ENCODE measurements at places on chromosomes 1 and 21.

DNA sequence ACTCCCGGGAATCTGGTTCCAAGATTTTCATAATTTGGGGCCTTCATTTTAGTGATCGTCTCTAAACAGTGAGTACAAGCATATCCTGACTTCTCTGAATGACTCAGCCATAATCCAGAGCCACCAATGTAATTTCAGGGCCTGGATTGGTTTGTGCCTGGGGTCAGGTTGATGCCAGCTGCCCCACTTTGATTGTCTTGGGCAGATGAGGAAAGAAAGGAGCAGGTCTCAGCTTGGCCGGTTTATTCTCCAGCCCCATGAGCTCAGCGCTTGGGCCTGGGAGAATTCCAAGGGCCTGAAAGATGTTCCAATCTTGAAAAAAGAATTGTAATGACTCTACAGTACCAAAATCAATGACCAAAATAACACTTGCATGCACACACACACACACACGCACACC is 71.2 kb upstream of the ECE1 start:
- no peaks in the 10 kb centered on the region for H3K4me1 ChIP-seq
- no peaks in the 10 kb centered on the region for H3K36me3 ChIP-seq
- DNase-seq: no peak
- no peak overlapping the region for H3K27ac ChIP-seq
- H3K4me3 ChIP-seq: no peak overlapping the region
- no peaks in the 10 kb centered on the region for H3K27me3 ChIP-seq

DNA sequence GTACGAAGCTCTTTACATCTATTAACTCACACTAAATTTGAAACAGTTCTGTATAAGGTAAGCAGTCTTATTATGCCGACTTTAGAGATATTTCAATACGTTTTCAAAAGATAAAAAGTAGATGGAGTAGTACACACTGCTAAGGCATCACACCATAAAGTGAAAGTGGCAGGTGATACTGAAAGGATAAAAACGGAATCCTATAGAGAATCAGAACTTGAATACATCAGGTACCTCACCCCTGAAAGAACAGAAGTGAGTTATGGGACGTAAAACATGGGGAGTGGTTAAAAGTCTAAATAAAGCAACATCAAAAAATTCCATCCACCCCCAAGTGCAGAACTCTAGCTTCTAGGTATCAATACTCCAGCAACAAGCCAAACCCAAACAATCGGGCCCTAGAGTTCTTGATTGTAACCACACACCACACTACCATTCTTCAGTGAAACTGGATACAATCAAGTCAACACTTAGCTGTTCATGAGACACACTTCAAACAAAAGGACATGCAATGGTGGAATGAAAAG is 142.6 kb downstream of the SMYD3 start:
- H3K4me1 ChIP-seq: peaks cover 6% of the 10 kb centered on the region
- H3K4me3 ChIP-seq: no peak overlapping the region
- no peak for DNase-seq
- no peak overlapping the region for H3K27ac ChIP-seq
- no peaks in the 10 kb centered on the region for H3K27me3 ChIP-seq
- H3K36me3 ChIP-seq: peaks cover 18% of the 10 kb centered on the region

DNA sequence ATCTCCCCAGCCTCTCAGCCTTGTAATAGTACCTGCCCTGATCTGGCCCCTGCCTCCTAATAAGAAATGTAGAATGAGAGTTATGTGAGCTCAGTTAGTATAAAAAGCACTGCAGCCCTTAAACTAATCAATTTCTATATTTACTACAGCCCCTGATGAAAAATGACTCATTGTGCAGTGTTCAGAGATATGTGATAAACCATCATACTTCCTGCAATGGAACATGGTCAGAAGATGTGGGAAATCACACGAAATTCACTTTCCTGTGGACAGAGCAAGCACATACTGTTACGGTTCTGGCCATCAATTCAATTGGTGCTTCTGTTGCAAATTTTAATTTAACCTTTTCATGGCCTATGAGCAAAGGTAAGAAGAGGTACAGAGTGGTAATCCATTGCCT is 176.8 kb upstream of the PDE4B start:
- peaks cover 4% of the 10 kb centered on the region for H3K4me1 ChIP-seq
- no peaks in the 10 kb centered on the region for H3K27me3 ChIP-seq
- no peaks in the 10 kb centered on the region for H3K36me3 ChIP-seq
- no peak overlapping the region for H3K27ac ChIP-seq

DNA sequence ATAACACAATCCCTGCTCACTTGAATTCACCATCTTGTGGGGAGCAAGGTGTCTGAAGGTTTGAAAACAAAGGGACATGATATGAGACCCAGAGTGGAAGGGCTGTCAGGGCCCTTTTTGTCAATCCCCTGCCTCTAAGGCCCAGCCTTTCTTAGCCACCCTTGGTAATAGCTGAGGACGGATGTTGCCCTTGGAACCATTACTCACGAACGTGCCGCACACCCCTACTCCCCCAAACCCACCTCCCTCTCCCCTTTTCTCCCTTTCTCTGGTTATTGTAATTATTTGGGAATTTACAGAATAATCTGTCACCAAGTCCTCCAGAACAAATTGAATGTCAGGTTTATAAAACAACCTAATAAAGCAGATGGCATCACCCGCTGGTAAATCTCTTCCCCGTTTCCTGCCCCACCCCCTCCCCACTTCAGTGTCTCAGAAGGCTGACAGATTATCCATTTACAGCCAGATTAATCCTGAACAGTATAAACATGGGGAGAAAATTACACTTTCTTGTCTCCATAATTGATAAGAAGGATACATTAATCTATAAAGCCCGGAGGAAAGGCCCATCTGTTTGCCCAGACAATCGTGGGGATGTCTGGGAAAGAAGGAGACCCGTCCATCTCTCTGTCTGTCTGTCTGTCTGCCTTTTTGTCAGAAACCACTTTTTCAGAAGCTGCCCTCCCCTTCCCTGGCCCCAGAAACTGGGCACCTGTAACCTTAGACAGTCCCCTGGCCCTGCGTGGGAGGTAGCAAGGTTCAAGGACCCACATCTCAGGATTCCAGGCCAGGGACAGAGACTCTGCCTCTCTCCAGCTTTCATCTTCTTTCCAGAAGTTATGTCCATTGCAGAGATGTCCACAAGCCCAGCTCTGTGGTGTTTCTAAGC is 60.6 kb upstream of the CD34 start:
- no peaks in the 10 kb centered on the region for H3K36me3 ChIP-seq
- no peak overlapping the region for H3K27ac ChIP-seq
- no peaks in the 10 kb centered on the region for H3K4me1 ChIP-seq
- no peaks in the 10 kb centered on the region for H3K27me3 ChIP-seq
- no peak for DNase-seq
- no peak overlapping the region for H3K4me3 ChIP-seq
